ENCODE measurements at places on chromosomes 16 and 17.
A peak's percentile ranks its signal among the peaks of the same experiment; 100 is the strongest.

- no peak for DNase-seq
These were observed 59.9 kb downstream of the LITAF start for GRCh38 chr16:11526655-11527350.

- no peak for DNase-seq
These were observed 11.5 kb downstream of the ZNF597 start for GRCh38 chr16:3431779-3432219.

- no peak for DNase-seq
These were observed 43.0 kb upstream of the RHBDL3 start for GRCh38 chr17:32222621-32223020.

DNA sequence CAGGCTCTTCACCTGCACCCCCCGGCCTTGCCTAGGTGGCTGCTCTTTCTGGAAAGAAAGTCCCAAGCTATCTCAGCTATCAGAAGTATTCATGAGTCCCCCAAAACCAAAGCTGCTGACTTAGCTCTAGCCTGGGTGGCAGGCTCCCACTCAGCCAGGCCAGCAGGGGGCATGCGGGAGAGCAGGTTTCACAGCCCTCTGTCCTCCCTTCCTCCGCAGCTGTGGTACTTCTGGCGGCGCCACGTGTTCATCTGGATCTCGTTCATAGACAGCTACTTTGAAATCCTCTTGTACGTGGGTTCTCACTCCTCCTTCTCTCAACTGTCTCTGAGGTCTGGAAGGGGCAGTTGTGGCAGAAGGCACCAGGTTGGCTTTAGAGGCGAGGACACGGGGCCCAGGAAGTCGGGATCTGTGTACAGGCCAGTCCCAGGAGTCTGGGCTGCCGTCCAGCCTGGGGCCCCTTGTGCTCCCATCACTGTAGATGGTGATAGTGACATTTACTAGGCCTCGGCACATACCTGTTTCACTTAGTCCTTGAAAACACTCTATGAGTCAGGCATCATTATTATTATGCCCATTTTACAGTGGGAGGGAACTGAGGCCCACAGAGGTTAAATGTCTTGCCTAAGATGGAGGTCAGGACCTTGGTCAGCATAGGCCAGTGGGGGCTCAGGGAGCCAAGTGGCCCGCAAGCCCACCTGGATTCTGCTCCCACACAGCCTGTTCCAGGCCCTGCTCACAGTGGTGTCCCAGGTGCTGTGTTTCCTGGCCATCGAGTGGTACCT lies 12.9 kb downstream of the TRPV2 start:
- no peak for DNase-seq

DNA sequence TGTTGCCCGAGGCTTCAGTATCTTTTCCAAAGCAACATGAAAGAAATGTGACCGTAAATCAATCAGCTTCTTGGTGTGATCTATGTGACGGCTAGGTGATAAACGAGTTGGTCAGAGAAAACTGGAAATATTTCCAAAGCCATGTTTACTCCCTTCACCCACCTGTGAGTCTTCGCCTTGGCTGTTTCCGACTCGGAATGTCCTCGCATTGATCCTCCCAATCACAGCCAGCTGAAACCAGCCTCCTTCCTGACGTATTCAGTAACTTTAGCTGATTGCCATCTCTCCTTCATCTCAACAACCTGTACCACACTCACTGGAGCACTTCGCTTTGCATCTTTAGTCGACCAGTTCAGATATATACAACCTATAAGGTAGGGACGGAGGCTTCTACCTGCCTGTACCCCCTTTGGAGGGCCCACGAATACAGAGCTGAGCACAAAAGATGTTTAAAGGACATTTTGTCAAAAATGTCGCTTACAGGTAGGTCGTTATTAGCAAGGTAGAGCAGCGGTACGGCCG lies 705 bp downstream of the KRABD2 start:
- peak; percentile 54 for DNase-seq
